ENCODE measurements at places on chromosomes 3 and 15. TPM values are rescaled to one million over a fixed set of nuclear protein-coding genes. Genes with fewer than 3 reads are reported as not detected.

The STRA6 gene
- not detected for total RNA-seq

The UROC1 gene
- total RNA-seq, result not detected

GRCh38 chr3:120498556-120499346 lies 48.0 kb upstream of the FSTL1 start:
- no peak for DNase-seq

- DNase-seq, result no peak
Measured at GRCh38 chr3:75237053-75237452, 427.1 kb upstream of the FRG2C start.

DNA sequence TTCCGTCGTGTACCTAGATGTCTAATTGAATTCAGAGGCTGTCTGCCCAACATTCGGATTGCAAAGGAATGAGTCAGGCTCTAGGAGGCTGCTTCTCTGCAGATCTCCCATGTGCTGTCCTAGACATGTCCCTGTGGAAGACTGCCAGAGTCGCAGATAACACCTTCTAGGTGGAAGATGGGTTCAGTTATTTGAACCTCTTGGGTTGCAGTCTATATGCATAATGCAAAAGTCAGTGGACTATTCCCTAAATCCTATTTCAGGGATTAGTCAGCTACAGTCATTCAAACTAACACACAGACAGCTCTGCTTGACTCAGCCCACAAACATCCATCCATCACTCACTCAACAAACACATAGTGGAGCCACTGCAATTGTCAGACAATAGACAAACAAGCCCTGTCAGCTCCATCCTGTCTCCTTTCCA lies 300.0 kb upstream of the CTNNB1 start:
- DNase-seq, result no peak

GRCh38 chr15:42042602-42043400 lies 22.0 kb upstream of the PLA2G4E start:
- no peak for DNase-seq

DNA sequence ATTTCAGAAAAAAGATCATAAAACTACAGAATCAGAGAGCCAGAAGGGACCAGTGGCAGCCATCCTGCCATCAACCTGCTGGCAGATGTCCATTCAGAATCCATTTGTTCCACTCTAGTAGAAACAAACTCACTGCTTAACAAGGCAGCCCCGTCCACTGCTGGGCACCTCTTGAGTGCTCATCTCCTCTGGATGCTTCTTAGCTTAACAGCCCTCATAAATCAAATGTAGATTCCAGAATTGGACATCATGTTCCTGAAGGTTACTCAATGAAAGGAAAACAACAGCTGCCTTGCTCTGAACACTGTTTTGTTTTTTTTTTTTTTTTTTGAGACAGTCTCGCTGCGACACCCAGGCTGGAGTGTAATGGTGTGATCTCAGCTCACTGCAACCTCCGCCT lies 37.3 kb downstream of the ABCC5 start:
- no peak for DNase-seq

DNA sequence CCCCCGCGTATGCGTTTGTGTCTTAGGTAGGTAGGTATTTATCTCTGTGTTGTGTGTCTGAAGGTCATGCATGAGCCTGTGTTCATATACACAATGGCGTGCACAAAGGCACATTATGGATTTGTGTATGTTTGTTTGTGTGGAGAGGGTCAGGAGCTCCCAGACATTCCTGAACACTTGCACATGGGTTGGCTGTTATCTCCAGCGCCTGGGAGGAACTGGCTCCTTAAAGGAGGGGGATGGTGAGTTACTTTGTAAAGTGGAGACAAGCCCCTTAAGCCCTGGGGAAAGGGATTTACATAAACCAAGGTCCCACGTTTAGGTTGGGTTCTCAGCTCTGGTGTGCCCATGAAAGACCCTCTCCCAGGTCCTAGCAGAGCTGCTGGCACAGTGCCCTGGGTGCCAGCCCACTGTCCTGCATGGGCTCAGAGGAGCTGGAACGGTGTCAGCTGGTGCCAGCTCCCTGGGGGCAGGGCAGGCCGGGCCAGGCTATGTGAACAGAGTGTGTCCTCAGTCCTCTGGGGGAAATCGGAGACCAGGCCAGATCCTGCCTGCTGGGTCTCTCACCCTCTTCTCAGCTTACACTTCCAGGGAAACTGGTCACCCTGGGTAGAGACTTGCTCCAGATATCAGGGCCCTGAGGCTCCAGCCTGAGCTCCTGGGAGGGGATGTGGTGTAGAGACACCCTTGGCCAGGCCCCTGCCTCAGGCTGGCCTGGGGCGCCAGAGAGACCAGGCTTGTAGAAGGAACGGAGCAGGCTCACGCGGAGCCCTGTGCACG lies 25.1 kb downstream of the SNX33 start:
- no peak for DNase-seq

Measured in activated T-cell treated with anti-CD3 and anti-CD28 coated beads, Interleukin-2, amount 50 U/mL, for 4 hours (primary cell).